ENCODE measurements at places on chromosomes 7 and 10.
A peak's percentile ranks its signal among the peaks of the same experiment; 100 is the strongest.

GRCh38 chr7:1086588-1087464 is 1.1 kb upstream of the GPER1 start:
- no peak for DNase-seq

DNA sequence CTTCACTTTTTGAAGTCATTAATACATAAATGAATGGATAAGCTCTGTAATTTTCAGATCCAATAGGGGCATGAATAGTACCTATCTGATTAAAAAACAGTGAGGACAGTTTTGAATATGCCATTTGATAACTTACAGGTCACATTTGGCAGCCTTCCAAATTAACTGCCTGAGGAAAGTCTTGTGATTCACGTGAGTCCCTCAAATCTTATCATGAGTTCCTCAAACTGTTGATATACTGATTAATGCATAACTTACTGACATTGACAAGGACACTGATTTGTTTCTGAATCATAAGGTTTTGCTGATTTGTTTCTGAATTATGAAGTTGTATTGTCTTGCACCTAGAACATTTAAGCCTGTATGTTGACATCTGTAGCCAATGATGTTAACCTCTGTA is 55.1 kb downstream of the ANKMY2 start:
- DNase-seq: no peak

- DNase-seq: no peak
Measured at GRCh38 chr10:72784551-72785351, 92.8 kb downstream of the MCU start.

DNA sequence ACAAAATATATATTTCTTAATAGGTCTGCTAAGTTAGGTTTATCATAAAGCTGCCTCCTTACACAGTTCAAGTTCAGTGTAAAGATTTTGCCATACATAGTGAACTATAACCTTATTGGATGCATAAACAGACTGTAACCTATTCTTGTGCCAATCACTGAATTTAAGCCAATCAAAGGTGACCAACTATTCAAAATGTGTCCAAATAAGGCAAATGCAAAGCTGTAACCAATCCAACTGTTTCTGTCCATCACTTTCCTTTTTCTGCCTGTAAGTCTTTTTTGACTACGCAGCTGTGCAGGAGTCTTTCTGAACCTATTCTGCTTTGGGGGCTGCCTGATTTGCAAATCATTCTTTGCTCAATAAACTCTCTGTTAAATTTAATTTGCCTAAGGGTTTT is 11.6 kb upstream of the DNMBP start:
- no peak for DNase-seq

DNA sequence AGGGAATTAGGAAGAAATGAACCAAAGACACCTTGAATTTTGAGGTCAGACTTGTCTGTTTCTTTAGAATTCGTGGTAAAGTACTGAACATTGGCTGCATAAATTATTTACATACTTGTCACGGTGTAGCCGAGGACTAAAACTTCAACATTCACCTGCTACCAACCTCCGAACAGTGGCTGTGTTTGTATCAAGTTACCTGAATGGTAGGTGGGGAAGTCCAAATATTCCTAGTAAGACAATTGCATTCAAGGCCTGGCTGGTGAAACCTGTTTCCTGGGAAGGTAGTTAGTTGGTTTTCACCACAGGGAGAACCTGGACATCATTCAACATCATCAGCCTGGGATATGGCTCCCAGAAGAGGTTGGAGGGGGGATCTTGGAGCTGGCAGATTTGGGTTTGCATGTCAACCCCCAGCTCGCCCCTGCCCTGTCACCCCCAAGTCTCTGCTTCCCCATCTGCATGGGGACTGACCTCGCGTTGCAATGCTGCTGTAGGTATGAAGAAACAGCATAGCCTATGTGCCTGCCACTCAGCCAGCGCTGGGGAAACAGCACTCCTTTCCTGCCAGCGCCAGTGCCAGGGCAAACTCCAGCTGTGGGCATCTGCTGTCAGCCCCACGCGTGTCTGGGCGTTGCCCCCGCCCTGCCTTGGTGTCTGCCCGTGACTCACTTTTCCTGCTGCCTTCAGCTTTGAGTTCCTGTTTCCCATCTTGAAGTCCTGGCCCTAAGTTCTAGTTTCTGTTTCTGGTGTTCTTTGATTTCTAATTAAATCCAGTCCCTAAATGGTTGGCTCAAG is 12.7 kb upstream of the LARP4B start:
- DNase-seq: no peak

DNA sequence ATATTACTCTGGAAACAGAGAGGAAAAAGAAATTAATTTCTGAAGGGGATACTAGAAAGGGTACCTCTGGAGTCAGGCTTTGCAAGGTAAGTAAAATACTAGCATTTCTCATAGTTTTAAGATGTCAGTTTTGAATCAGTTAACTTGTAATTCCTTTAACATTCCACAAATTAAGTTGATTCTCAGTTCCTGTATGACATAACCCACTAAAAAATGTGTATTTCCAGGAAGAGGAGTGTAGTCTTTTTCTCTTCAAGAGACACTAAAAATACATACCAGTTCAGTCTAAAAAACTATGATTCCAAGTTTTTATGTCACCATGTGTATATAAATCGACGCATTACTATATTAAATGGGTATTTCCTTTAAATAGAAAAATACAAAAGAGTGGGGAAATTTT is 113.2 kb downstream of the CDK6 start:
- no peak for DNase-seq

GRCh38 chr10:117418121-117418520 is 42.9 kb upstream of the PDZD8 start:
- DNase-seq: no peak

DNA sequence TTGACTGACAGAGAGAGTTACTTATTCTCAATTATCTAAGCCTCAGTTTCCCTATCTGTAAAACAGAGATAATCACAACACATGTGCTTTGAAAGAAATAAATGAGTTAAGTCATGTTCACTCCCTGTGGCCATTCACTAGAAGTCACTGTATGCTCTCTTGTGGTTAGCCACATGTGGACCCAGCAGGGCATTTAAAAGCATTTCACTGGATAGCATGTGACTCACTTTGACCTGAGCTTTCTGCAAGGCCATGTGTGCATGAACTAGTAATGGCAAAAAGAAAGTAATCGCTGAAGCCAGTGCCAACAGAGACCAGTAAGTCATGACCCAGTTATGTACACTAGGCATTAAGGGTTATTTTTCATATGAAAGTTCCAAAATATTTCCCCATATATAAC is 557.0 kb upstream of the IGFBP3 start:
- no peak for DNase-seq

- no peak for DNase-seq
Measured at GRCh38 chr10:35340975-35341374, 4.7 kb downstream of the CCNY start.

GRCh38 chr10:48801001-48801421 is 116.3 kb downstream of the WDFY4 start:
- DNase-seq: no peak

- peak; percentile 82 for DNase-seq
Measured at GRCh38 chr10:3107426-3107961, 40.1 kb downstream of the PFKP start.

GRCh38 chr10:32982911-32983909 is 25.2 kb upstream of the ITGB1 start:
- DNase-seq: no peak

GRCh38 chr7:89928451-89928850 is 225.8 kb upstream of the STEAP1 start:
- DNase-seq: no peak

DNA sequence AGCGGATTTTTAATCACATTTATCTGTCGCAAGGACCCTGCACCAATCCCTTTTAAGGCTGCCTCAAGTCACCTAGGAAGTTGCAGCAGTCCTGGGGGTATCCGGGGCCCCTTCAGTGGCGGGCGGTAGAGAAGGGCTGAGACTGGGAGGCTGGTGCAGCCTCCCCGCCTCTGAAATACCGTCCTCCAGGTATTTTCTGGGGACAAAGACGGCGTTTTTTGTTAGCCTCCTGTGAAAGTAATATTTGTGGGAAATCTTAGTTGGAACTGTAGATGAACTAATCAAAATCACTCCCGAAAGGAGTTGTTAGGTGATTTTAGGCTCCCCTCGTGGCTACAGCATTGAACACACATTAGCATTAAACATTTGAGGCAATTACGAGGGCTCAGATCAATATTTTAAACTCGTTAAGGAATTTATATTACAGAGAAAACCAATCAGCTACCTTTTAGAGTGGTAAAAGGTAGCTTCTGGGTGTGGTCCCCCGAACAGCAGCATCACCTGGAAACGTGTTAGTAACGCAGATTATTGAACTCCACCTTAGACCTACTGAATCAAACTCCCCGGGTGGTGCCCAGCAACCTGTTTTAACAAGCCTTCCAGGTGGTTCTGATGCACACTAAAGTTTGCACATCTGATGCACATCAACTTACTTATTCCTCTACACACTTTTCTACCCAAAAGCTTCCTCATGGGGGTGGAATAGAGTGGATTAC is 530 bp upstream of the ANXA7 start:
- DNase-seq: no peak

- DNase-seq: peak; percentile 17
Measured at GRCh38 chr7:156892081-156892800, 742 bp downstream of the LMBR1 start.

GRCh38 chr10:3363311-3364045 is 190.9 kb upstream of the PITRM1 start:
- DNase-seq: no peak

GRCh38 chr10:107340326-107340725 is 175.8 kb upstream of the SORCS1 start:
- DNase-seq: no peak

GRCh38 chr10:21520509-21520908 is 5.0 kb downstream of the SKIDA1 start:
- DNase-seq: no peak

- DNase-seq: no peak
Measured at GRCh38 chr10:22754296-22754695, 39.9 kb upstream of the PIP4K2A start.

- DNase-seq: no peak
Measured at GRCh38 chr7:137196648-137197047, 146.9 kb downstream of the PTN start.

DNA sequence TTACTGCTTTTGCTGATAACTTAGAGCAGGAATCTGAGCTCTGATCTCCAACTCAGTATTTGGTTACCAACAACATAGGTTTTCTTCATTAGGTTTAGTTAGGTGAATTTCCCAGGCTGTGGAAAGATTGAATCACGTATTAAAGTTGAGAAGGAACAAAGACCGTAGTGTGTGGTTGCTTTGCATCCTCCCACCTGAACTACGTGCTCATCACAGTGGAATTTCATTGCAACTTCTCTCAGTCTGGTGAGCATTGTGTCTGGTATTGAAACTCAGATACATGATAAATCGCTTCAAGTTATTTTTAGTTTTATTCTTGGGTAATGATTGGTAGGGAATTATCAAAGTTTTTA is 139.4 kb upstream of the AKR1E2 start:
- no peak for DNase-seq

- DNase-seq: peak; percentile 58
Measured at GRCh38 chr7:22109761-22110160, 164.1 kb upstream of the CDCA7L start.

DNA sequence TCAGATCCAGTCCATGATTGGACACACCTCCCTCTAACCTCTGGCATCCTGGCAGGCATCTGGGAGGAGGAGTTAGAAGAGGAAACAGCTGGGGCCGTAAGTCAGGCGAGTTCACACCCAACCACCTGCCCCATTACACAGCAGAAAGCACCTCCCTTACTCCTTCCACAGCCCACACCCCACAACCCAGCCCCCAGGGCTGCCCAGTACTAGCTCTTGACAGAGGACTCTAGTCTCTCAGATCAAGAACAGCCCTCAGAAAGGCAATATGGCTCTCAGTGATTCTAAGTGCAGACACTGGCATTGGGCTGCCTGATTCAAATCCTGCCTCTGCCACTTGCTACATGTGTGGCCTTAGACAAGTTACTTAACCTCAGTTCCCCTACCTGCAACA is 34.1 kb downstream of the KCNMA1 start:
- DNase-seq: no peak

DNA sequence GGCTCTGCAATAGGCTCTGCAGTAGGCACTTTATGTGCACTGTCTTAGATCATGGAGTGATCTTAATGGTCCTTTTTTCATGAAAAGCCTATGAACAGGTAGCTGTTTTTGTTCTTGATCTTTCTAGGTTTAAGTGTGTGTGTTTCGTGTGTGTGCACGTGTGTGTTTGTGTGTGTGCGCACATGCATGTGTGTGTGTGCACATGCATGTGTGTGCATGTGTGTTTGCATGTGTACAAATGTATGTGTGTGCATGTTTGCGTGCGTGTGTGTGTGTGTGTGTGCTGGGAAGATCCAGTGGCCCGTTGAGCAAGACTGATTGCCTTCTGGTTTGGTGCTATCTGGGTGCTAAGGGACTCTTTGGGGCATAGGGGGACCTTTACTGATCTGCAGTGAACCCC is 334.8 kb downstream of the GLRX3 start:
- no peak for DNase-seq

GRCh38 chr10:1035201-1035600 is 9.5 kb upstream of the IDI2 start:
- DNase-seq: peak; percentile 52

- DNase-seq: no peak
Measured at GRCh38 chr10:57723305-57723704, 544.4 kb downstream of the IPMK start.

DNA sequence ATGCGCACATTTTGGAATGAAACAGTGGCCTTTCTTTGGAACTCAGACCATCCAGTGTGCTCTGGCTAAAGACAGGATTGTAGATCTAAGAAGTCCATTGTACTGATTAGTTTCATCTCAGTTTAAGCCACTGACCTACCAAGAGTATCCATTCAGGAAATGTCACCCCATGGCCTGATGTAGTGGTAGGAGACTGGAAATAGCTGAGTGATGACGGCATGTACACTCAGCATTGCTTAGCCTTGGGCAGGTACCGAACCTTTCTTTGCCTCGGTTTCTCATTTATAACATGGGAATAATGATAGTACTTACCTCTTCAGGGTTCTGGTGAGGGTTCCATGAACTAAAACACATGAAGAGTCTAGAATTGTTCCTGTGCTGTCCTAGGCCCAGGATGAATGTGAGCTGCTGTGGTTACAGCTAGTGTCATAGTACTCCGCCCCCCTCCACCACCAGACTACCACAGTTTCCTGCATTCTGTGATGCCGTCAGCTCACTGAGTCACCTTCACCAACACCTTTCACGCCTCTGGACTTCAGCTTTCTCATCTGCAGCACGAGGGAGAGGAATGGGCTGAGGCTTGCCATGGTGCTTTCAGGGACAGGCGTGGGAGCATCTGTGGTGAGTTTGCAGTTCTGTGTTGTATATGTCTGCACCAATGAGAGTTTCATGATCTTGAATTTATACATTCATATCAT is 484.0 kb upstream of the GALNT17 start:
- no peak for DNase-seq

- no peak for DNase-seq
Measured at GRCh38 chr10:125095228-125095627, 65.1 kb downstream of the CTBP2 start.

- DNase-seq: no peak
Measured at GRCh38 chr7:57868771-57869483, 418.9 kb downstream of the ZNF716 start.

GRCh38 chr10:120415709-120416330 is 41.2 kb upstream of the PLPP4 start:
- DNase-seq: no peak

GRCh38 chr7:31955641-31956040 is 114.6 kb downstream of the PDE1C start:
- DNase-seq: no peak

GRCh38 chr10:80464557-80465450 is 10.7 kb downstream of the TSPAN14 start:
- DNase-seq: peak; percentile 77

- DNase-seq: no peak
Measured at GRCh38 chr7:84194484-84195271, at the start of gene SEMA3A. Gene SEMA3A (minus strand): TSS chr7:84194789. CDS start chr7:84194586, 203 bp downstream.
